AG09319 (cell line): ENCODE measurements at places on chromosomes 11 and 22.

DNA sequence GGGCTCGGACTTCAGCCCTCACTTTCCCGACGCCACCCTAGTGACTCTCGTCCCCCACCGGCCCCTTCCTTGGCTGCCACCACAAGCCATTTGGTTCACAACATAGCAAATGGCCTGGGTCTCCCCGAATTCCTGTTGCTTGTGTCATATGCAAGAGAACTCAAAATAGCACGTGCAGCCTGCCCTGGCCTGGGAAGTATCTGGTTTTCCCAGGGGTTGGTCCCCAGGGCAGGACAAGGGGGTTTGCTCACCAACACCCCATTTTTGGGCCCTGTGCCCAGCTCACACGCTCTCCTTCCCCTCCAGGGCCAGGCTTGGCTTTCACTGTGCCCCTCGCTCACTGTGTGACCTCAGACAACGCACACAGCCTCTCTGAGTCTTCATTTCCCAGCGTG lies 12.8 kb upstream of the TPCN2 start:
- DNase-seq, result no peak

GRCh38 chr11:47261291-47261800 lies 3.5 kb downstream of the NR1H3 start:
- no peak for DNase-seq

GRCh38 chr11:61356706-61357105 lies 5.0 kb downstream of the CYB561A3 start:
- no peak for DNase-seq

- no peak for DNase-seq
Observed at GRCh38 chr11:17015627-17016126, 1.5 kb upstream of the PLEKHA7 start.

DNA sequence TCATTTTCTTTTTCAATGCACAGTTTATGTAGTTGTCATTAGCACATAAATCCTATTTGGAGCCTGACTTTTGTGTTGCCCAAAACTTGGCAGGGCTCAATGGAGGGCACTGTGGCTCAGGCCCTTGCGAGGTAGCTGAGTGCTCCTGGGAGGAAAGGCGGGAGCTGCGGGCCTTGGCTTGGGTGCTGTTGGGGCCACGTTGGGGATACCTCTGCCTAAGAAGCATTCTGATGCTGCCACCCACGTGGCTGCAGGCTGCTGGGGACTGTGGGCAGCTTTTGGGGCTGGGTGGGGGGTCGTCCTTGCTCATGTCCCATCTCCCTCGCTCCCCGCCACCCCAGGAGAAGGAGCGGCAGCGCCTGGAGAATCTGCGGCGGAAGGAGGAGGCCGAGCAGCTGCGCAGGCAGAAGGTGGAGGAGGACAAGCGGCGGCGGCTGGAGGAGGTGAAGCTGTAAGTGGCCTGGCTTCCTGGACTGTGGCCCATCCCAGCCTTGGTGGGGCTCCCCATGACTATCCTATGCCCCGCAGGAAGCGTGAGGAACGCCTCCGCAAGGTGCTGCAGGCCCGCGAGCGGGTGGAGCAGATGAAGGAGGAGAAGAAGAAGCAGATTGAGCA lies 20.9 kb downstream of the INCENP start:
- DNase-seq, result no peak

- no peak for DNase-seq
Observed at GRCh38 chr11:75526192-75526541, 426 bp upstream of the GDPD5 start.

GRCh38 chr22:42932857-42933484 lies 75.9 kb upstream of the ARFGAP3 start:
- DNase-seq, result no peak

DNA sequence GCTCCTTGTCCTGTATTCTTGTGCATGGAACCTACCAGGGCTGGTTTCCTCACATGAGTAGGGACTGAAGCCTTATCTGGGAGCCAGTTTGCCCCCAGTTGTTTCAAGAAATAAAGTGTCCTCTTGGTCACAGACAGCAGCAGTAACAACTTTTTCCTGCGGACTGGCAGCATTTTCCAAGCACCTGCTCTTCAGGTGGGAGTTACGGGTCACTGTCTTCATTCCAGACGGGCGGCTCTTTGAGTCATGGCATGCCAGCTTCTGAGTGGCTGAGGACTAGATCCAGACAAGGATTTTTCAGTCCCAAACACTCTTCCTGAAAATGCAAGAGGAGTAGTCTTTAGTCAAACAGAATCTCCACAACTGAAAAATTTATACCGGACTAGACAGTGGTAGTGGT lies 2.7 kb upstream of the CD44 start:
- no peak for DNase-seq

DNA sequence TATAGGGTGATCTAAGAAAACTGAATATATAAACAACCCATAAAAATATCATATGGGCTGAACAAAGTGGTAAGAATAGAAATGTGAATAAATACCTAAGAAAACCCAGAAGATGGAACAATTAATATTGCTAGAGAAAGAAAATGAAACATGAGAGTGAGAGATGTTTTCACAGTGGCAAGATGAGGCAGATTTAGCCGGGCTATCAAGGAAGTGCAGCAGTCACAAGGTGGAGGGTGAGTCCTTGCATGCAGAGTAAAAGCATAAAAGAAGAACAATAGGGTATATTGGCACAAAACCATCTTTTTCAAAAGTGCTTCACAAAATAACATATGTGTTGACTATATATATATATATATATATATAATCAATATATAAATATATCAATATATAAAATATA lies 49.6 kb downstream of the NOX4 start:
- no peak for DNase-seq
